ENCODE measurements at places on chromosomes 13 and 19.
A peak's percentile ranks its signal among the peaks of the same experiment; 100 is the strongest.

DNA sequence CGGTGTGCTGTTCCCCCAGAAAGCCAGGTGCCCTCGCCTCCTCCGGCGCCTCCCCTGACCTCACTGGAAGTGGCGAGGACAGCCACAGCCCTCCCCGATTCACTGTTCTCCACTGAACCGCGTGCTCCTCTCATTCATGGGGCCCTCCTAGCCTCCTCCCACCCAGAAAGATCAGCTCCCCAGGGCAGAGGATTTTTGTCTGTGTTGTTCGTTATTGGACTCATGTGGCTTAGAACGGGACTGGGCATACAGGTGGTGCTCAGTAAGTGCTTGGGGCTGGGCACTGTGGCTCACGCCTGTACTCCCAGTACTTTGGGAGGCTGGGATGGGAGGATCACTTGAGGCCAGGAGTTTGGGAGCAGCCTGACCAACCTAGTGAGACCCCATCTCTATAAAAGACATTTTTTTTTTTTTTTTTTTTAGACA, 3.8 kb downstream of the PRTN3 start:
- H3K4me1 ChIP-seq, result peaks cover 3% of the 10 kb centered on the region
- peaks cover 33% of the 10 kb centered on the region for H3K27me3 ChIP-seq
- H3K36me3 ChIP-seq, result peaks cover 3% of the 10 kb centered on the region
- DNase-seq, result no peak

DNA sequence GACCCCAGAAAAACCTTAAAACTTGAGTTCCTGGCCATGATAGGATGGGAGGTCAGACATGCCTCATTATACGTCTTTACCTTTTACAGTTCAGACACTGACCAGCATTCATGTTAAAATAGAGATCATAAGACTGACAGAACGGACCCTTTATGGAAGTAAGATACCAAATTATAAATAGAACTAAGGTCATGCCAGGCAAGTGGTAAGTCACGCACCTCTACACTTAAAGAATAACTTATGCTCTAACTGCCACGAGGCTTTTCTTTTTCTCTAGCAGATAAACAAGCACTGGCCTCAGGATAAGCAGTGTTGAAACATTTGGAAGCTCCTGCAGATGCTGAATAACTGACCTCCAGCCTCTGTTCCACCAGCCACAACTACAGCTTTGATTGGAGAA, 28.4 kb downstream of the GPR42 start:
- H3K27me3 ChIP-seq, result peaks cover 13% of the 10 kb centered on the region
- no peak overlapping the region for H3K27ac ChIP-seq
- peaks cover 4% of the 10 kb centered on the region for H3K4me1 ChIP-seq
- H3K36me3 ChIP-seq, result no peaks in the 10 kb centered on the region
- no peak for DNase-seq
- H3K4me3 ChIP-seq, result no peak overlapping the region

- peaks cover 80% of the 10 kb centered on the region for H3K27me3 ChIP-seq
- no peak for DNase-seq
- no peak overlapping the region for H3K4me3 ChIP-seq
- H3K27ac ChIP-seq, result no peak overlapping the region
- H3K4me1 ChIP-seq, result peaks cover 2% of the 10 kb centered on the region
- H3K36me3 ChIP-seq, result no peaks in the 10 kb centered on the region
Observed at GRCh38 chr13:23572836-23573235, 2.6 kb downstream of the TNFRSF19 start.

DNA sequence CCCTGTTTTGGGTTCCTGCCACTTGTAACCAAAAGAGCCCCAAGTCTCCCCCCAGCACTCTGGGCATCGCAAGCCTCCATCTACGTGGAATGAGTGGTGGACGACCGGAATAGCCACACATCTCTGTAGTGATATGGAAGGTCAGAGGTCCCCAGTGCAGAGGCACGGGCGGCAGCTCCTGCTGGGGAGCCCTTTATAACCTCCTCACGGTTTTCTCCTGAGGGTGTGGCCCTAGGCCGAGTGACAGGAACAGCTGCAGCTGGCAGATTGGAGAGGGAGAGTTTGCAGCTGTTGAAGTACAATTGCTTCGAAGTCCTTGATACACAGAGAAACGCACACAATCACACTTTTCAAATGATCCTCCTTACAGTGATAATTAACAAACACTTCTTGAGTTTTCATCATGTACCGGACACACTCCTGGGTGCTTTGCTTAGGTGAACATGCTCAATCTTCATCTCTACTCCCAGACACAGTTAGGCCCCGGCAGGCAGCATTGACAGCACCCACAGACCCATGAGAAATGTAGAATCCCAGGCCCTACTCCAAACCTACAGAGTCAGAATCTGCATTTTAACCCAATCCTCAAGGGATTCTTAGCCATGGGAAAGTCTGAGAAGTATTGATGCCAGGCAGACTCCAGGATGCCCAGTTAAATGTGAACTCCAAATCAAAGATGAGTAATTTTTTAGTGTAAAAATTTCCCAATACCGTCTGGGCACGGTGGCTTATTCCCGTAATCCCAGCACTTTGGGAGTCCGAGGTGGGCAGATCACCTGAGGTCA, 4.9 kb upstream of the ZNF787 start:
- no peaks in the 10 kb centered on the region for H3K27me3 ChIP-seq
- no peak overlapping the region for H3K27ac ChIP-seq
- no peak for DNase-seq
- H3K36me3 ChIP-seq, result no peaks in the 10 kb centered on the region
- peaks cover 11% of the 10 kb centered on the region for H3K4me1 ChIP-seq
- H3K4me3 ChIP-seq, result no peak overlapping the region

DNA sequence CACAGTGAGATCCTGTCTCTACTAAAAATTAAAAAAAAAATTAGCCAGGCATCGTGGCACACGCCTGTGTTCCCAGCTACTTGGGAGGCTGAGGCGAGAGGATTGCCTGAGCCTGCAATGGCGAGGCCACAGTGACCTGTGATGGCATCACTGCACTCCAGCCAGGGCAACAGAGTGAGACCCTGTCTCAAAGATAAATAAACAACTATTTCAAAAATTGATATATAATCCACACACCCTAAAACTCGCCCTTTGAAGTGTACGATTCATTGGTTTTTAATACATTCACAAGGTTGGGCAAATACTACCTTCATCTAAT, 12.1 kb upstream of the TICAM1 start:
- H3K27me3 ChIP-seq, result no peaks in the 10 kb centered on the region
- H3K4me1 ChIP-seq, result peaks cover 22% of the 10 kb centered on the region
- peaks cover 25% of the 10 kb centered on the region for H3K36me3 ChIP-seq
- DNase-seq, result no peak

GRCh38 chr13:34352958-34353357, 535.0 kb downstream of the RFC3 start:
- no peak for DNase-seq
- no peak overlapping the region for H3K27ac ChIP-seq
- H3K4me3 ChIP-seq, result no peak overlapping the region
- no peaks in the 10 kb centered on the region for H3K27me3 ChIP-seq
- H3K36me3 ChIP-seq, result no peaks in the 10 kb centered on the region
- no peaks in the 10 kb centered on the region for H3K4me1 ChIP-seq

- H3K4me1 ChIP-seq, result no peaks in the 10 kb centered on the region
- H3K36me3 ChIP-seq, result no peaks in the 10 kb centered on the region
- no peak overlapping the region for H3K4me3 ChIP-seq
- no peak for DNase-seq
Observed at GRCh38 chr13:77903435-77903834, 15.2 kb downstream of the EDNRB start.

GRCh38 chr19:35344511-35345031, 3.1 kb upstream of the FFAR1 start:
- peak; percentile 28 for DNase-seq
- H3K36me3 ChIP-seq, result no peaks in the 10 kb centered on the region
- peaks cover 55% of the 10 kb centered on the region for H3K27me3 ChIP-seq
- no peak overlapping the region for H3K4me3 ChIP-seq

GRCh38 chr19:45323671-45324081, 1.0 kb upstream of the CKM start:
- H3K27me3 ChIP-seq, result peaks cover 32% of the 10 kb centered on the region
- DNase-seq, result no peak
- H3K27ac ChIP-seq, result no peak overlapping the region
- no peaks in the 10 kb centered on the region for H3K36me3 ChIP-seq
- peaks cover 3% of the 10 kb centered on the region for H3K4me1 ChIP-seq

DNA sequence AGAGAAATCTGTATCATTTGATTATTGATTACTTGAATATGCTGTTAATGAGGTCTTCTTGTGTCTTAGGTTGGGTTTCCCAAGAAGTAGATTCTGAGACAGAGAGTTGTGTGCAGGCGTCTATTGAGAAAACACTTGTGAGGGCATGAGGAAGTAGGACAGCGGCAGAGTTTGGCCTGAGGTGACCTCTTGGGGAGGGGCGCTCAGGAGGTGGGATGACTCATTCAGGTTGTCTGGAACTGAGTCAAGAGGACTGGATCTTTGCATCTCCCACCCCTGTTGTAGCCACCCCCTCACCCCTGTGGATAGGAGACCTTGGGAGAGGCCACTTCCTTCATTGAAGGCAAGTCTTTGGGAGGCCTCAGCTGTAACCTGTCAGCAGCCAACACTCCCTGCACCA, 35.2 kb upstream of the WDFY2 start:
- DNase-seq, result no peak
- H3K27ac ChIP-seq, result no peak overlapping the region
- peaks cover 1% of the 10 kb centered on the region for H3K36me3 ChIP-seq
- H3K4me1 ChIP-seq, result peaks cover 3% of the 10 kb centered on the region
- H3K4me3 ChIP-seq, result no peak overlapping the region

DNA sequence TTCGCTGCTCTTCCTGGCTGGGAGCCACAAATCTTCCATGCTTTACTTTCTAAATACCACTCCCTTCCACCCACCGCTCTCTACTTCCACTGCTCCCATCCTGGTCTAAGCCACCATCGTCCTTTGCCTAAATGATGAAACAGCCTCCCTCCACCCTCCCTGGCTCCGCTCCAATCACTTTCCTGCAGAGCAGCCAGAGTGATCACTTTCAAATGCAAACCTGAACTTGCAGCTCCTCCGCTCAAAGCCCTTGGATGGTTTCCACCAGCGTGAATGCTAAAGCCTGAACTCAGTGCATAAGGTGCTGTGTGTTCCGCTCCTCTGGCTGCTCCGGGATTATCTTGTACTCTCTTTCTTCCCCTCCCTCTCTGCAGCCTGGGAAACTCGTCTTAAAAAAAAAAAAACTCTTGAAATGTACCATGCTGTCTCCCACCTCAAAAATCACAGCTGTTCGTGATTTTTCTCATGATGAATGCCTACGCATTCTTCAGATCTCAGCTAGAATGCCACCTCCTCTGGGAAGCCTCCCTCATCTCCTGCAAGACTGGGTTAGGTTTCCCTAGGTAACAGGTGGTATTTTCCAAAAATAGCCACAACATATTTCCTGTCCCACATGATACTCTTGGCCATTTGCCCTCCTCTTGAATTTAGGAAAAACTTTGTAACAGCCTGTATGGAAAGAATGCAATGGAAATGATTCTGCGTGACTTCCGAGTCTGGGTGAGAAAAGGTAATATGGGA, 3.7 kb upstream of the SIN3B start:
- no peak for DNase-seq
- peaks cover 28% of the 10 kb centered on the region for H3K27me3 ChIP-seq
- peak overlapping the region; percentile 53 for H3K4me3 ChIP-seq
- H3K4me1 ChIP-seq, result peaks cover 21% of the 10 kb centered on the region

- no peak overlapping the region for H3K4me3 ChIP-seq
- H3K27ac ChIP-seq, result no peak overlapping the region
- no peaks in the 10 kb centered on the region for H3K36me3 ChIP-seq
- no peak for DNase-seq
- peaks cover 29% of the 10 kb centered on the region for H3K27me3 ChIP-seq
Observed at GRCh38 chr13:26618726-26619125, 61.2 kb downstream of the WASF3 start.
